Thyroid gland (tissue), 4 donors: ENCODE measurements at places on chromosomes 4 and X. TPM values are rescaled to one million over a fixed set of nuclear protein-coding genes. Genes with fewer than 3 reads are reported as not detected.

Gene NOX1
- total RNA-seq = not detected

DNA sequence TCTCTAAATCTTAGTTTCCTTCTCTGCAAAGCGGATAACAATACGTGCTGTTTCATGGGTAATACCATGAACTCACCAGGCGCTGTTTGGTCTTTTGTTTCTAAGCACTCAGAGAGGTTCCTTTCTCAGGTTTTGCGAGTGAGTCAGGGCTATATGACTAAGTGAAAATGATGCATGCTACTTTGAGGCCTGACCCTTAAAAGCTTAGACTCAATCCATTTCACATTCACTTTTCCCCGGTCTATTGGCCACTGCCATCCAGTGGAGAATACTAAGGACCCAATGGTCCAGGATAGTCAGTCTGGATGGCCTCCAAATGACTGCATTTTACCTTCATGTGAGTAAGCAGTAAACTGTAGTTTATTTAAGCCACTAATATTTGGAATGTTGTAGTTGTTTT is 400.8 kb upstream of the SLIT2 start:
- DNase-seq = no peak

GRCh38 chrX:38178396-38178795 is 42.3 kb downstream of the SRPX start:
- DNase-seq = no peak

DNA sequence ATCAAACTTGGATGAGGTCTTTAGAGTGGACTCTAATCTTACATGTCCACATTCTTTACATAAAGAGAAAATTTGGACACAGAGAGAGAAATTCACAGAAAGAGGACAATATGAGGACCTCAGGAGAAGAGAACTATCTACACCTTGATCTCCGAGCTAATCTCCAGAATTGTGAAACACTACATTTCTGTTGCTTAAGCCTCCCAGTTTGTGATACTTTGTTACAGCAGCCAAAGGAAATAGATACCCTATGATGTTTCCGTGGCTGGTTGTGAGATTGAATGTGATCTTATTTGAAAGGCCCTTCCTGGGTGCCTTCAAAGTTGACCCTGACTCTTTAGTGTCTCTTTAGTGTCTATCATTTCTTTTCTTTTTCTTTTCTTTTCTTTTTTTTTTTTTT is 326.1 kb upstream of the CLNK start:
- DNase-seq = no peak

DNA sequence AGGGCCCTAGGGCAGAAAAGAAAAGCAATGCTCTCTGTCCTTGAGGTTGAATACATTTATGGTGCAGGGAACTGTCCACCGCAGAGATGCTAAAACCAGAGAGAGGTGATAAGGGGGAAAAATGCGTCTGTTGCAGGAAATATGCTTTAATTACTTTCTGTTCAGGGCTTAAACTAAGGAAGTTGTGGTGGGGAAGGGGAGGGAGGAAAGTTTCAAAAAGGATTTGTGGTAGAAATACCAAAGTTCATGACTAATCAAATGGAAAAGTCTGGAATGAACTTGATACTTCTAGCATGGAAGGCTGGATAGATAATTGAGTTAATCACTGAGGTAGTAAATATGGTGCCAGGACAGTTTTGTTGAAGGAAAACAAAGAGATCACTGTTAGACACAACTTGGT is 99.0 kb downstream of the ASB9 start:
- DNase-seq = no peak

- no peak for DNase-seq
These were observed 53.8 kb upstream of the TBC1D14 start for GRCh38 chr4:6855692-6856297.

DNA sequence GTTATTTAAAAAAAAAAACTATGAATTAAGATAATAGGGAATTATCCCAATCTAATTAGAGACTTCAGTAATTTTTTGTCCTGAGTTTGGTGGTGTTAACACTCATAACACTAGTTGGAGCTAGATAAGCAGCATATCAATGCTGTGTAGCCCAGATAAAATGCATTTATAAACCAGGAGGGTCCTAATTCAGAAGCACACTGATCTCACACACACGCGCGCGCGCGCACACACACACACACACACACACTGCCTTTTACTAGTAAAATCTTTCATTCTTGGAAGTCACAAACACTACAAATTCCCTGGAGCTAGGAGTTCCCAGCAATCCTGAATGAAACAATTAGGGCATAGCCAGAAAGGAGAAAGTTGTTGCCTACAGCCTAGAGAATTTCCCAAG is 3.2 kb downstream of the UNC5C start:
- DNase-seq = peak; percentile 38

DNA sequence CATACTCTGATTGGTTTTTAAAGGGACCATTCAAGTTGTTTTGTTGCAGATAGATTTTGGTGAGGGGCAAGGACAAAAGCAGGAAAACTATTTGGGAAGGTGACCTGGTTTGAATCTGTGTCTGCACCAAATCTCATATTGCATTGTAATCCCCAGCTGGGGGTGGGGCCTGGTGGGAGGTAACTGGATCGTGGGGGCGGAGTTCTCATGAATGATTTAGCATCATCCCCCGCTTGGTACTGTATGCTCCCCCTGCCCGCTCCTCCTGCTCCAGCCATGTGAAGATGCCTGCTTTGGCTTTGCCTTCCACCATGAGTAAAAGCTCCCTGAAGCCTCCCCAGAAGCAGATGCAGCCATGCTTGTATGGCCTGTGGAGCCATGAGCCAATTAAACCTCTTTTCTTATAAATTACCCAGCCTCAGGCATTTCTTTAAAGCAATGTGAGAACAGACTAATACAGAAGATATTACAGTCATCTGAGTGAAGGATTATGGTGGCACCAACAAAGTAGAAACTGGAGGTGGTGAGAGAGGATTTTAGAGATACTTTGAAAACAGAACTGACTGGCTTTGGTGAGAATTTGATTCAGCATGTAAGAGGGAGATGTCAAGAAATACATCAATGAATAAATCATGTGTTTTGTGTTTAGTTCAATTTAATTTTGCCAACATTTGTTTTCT is 14.4 kb downstream of the IL21 start:
- DNase-seq = no peak
